A673 (cell line): ENCODE measurements at places on chromosomes 12 and 14. TPM values are rescaled to one million over a fixed set of nuclear protein-coding genes. Genes with fewer than 3 reads are reported as not detected.

GRCh38 chr12:56086096-56086495 is 6.1 kb downstream of the ERBB3 start:
- no peak for DNase-seq

- peak; percentile 84 for DNase-seq
Measured at GRCh38 chr12:71439613-71440344, at the start of gene LGR5. LGR5 (plus strand) TSS chr12:71439798; CDS start chr12:71440081, 283 bp downstream.

- no peak for DNase-seq
Measured at GRCh38 chr12:120012067-120012621, 23.1 kb downstream of the BICDL1 start.

DNA sequence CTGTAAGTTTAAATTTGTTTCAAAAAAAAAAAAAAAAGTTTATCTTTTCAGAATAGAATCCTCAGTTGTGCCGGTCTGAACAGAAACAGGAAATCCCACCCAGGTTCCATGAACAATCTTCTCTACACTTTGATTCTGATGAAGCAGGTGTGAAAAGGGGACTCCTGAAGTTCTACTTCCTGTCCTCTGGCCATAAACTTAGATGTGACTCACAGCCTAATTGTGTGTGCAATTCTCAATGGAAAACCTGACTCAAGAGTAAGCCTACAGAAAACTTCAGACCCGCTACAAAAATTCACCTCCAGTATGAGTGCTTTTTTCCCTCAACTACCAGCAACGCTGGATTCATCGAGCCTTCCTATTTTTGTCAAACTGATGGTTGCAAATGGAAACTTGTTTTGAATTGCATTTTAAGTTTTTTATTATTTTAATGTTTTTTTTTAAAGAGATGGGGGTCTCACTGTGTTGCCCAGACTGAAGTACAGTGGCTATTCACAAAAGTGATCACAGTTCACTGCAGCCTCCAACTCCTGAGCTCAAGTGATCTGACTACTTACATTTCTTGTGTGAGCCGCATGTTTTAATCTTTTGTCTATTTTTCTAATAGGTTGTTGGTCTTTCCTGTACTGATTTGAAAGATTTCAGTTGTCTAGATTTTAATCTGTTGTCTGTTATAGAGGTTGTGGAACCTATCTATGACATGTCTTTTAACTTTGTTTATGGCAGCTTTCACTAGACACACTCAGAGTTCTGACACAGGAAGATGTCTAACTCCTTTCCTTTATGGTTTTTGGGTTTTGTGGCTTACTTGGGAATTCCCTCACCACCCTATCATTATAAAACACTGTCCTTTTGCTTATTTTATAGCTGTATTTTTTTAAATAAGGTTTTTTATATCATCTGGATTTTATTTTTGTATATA is 37.6 kb downstream of the ATG14 start:
- no peak for DNase-seq

GRCh38 chr12:54430471-54431069 is 11.5 kb upstream of the ITGA5 start:
- DNase-seq, result no peak

- no peak for DNase-seq
Measured at GRCh38 chr12:49917788-49918173, 14.1 kb upstream of the FAIM2 start.

DNA sequence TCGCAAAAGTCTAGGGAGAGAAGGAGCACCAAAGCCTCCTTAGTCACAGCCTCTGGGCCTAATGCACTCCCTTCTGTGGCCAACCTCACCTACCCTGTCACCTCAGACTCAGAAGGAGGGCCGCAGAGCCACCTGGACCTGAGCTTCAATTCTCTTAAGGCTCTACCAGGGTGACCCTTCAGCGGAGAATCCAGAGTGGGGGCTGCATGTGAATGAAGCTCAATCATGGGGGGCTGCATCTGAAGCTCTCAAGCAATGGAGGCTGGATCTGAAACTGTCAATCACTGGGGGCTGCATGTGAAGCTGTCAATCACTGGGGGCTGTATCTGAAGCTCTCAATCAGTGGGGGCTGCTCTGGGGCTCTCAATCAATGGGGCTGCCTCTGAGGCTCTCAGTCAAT is 43.1 kb upstream of the EIF5 start:
- no peak for DNase-seq

GRCh38 chr12:122867691-122868461 is 28.0 kb downstream of the VPS37B start:
- DNase-seq, result no peak

DNA sequence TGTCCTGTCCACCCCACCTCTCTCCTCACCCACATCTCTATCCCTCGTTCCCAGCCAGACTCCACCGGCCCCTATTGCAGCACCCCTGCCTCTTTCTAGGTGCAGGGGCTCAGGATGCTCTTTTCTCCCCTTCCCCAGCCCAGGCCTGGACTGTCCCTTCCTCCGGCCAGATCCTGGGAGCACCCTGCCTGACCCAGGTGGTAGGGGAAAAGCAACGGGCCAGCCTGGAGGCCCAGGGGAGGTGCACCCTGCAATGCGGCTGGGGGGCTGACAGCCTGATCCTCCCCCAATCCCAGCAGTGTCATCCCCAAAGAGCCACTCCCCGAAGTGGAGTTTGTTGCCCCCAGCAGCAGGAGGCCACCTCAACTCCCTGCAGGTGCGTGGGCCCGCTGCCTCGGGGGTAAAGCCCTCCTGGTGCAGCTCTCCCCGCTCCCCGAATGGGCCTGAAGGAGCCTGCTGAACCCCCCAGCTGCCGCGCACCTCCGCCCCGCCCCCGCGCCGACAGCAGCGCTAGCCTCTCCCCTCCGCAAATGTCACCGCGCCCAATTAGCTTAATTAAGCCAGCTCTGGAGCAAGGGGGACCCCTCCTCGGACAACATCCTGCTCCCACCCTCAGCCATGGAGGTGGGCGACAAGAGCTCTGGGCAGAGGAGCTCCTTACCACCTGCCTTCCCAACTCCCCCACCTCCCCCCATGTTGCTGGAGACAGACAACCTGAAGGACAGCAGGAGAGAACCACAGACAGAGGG is 4.7 kb downstream of the NXPH4 start:
- DNase-seq, result no peak

GRCh38 chr12:120842595-120842994 is 61.6 kb downstream of the SPPL3 start:
- DNase-seq, result peak; percentile 31

- peak; percentile 45 for DNase-seq
Measured at GRCh38 chr14:41986700-41987099, 380.0 kb downstream of the LRFN5 start.

The SMCO2 gene
- total RNA-seq, result not detected in 2 replicates

DNA sequence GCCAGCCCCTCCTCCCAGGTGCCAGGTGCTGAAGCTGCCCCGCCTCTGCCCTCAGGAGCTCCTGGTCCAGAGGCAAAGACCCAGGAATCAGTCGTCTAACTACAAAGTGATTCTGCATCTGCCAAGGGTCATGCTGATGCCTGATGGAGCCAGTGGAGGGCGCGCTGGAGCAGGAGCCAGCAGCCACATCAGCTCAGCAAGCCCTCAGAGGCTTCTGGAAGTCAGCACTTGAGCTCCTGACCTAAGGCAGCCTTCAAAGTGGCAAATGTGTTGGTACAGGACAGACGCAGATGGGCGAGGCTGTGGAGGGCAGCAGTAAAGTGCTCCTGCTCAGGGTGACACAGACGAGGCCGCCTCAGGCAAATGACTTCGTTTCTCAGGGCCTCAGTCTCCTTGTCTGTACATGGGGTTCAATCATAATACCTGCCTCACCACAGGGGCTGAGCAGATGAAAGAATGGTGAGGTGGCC is 10.9 kb downstream of the C12orf43 start:
- DNase-seq, result peak; percentile 73

GRCh38 chr12:122126713-122127597 is 47.1 kb downstream of the IL31 start:
- no peak for DNase-seq

GRCh38 chr14:102891556-102891955 is 30.9 kb upstream of the AMN start:
- no peak for DNase-seq

GRCh38 chr12:50597200-50598195 is 92.7 kb downstream of the DIP2B start:
- peak; percentile 83 for DNase-seq
